Activated CD8-positive, alpha-beta memory T cell treated with anti-CD3 and anti-CD28 coated beads, Interleukin-2, amount 10 ng/mL, durations not matched to agents 7 days and 5 days (primary cell): ENCODE measurements at places on chromosomes 3 and 15.

- no peak for DNase-seq
Observed at GRCh38 chr15:100001405-100001804, 268.2 kb upstream of the LYSMD4 start.

DNA sequence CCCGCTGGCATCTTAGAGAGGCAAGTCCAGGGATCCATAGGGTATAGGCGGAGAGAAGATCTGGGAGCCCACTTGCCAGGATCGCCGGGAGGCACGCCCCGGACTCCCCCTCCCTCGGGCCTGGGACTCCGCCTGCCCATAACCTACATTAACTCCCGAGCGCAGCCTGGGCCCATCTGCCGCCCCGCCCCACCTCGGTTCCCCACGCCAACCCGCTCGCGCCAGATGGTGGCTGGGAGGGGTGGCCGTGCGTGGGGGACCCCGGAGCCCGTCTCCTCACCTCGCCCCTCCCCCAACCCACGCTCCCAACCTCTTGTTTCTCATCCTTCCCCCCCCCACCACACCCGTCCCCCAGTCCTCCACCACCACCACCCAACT, 1.7 kb upstream of the DLL4 start:
- no peak for DNase-seq

DNA sequence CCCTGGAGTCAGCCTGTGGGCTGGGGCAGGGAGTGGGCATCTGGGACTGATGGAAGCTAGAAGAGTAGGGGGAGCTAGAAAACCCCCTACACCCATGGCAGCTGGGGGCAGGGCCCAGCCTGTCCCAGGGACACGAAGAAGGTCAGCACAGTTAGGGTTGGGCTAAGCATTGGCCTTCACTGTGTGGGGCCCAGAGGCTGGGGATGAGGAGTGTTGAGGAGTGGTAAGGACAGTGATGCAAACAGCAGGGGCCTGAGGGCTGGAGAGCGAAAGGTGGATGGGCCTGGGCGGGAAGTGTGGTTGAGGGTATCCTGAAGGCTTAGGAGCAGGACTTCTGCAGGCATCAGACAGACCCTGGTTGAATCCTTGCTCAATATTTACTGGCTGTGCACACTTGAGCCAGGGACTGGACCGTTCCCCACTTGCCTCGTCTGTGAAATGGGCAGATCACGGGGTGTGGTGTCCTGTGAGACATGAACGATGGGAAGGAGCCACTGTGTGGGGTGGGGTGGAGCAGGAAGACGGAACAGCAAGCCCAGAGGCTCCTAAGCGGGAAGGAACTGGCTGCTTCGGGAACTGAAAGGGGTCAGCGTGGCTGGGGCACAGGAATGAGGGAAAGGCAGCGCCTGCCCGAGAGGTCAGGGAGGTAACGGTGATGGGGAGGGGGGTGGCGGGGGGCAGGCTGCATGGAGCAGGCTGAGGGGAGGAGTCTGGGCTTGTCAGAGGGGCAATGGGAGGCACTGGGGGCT, 7.3 kb downstream of the PRKCD start:
- DNase-seq, result no peak

- no peak for DNase-seq
Observed at GRCh38 chr3:31919528-31919927, 61.5 kb downstream of the OSBPL10 start.

GRCh38 chr15:68313501-68314410, 36.2 kb downstream of the FEM1B start:
- DNase-seq, result peak; percentile 27

DNA sequence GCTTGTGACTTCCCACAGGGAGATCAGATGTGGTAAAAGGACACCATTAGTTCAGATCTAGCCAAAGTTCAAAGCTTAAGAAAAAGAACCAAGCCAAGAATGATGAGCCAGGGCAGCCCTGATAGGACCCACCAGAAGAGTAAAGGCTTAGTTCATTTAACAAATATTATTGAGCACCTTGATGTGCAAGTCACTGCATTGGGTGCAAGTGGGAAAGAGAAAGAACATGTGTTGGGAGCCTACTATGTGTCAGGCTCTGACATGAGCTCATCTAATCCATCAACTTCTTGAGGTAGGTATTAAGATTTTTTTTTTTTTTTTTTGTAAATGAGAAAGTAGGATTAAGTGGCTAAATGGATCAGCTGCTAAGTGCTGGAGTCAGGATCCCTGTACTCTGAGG, 53.4 kb upstream of the PIAS1 start:
- no peak for DNase-seq

GRCh38 chr15:42038401-42038800, 17.6 kb upstream of the PLA2G4E start:
- DNase-seq, result no peak

DNA sequence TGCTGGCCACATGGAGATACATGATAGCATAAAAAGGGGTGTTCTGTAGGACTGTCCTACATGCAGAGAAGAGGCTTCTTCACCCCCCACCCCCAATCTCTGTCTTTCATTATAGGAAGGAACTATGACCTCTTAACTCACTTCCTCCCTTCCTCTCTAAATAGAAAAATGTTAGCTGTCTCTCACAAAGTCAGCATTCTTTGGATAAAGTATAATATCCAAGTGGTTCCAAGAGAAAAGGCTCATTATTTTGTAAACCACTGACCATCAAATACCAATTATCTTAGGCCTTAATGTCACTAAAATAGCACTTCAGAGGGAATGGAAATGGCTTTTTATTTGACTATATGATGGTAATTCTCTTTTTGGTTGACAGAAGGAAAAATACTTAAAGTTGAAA, 95.3 kb upstream of the SLC2A2 start:
- no peak for DNase-seq

DNA sequence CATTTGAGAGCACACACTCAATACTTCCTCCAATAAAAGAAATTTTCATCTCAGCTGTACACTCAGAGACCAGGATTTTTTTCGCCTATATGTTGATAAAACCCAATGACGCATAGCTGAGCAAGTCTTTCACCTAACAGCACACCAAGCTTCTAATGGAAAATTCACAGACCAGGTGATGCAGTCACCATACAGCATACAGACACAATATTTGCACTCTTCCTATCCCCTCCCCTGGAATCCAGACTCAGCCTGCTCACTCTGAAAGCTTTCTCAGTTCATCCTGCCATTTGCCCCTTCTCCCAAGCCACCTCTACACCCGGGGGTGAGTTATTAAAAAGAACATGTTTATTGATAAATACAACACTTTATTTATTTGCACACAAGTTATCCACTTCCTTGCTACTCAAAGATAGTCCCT, 1.7 kb downstream of the TBC1D5 start:
- DNase-seq, result no peak

DNA sequence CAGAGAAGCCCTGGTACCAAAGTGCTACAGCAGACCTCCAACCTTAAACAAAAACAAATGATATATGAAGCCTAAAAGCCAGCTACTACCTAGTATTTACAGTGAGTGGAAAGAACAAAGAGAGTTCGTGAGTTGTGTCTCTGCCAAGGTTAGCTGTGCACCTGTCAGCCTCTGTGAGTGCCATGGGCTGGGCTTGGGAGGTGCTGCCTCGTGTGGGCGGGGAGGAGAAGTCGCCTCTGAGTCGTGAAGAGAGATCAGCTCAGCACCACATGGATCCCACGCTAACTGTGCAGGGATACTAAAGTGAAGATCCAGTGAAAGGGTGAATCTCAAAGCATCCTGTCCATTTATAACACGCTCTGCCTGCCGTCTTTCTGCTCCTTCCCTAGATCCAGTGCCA, 101.9 kb downstream of the CHDH start:
- DNase-seq, result no peak

- no peak for DNase-seq
Observed at GRCh38 chr3:171566803-171567422, 106.7 kb upstream of the TNIK start.

DNA sequence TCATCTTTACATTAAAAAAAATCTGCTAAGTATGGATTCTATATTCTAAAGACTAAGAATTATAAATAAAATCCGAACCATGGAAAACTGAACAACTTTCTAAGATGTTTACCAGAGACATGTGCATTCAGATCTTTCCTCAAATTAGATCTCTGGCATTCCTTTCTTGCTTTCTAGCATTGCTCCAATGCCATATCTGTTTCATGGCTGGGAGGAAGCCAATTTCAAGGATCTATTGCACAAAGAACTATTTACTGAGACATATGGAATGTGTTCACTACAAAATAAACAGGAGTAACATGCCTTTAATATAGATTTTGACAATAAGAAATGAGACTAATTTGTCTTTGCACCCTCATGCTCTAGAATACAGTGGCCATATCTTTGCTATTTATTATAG, 45.1 kb upstream of the NANOGP8 start:
- DNase-seq, result no peak

DNA sequence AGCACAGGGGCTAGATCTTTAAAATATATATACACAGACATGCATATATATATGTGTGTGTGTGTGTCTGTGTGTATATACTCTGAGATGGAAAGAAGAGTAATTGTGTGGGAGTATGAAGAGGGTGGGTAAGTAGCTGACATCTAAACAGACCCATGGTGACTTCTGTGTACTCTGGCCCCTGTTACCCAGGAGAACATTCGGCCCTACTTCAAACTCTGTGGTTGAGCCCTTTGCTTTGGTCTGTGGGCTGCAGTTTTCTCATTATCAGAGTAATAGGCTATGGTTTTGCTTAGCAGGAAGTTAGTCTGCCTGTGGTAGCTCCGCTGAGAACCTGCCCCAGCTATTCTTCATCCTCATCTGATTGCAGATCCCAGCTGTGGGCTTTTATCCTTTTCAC, 141.4 kb downstream of the RBPMS2 start:
- peak; percentile 89 for DNase-seq

GRCh38 chr3:42600958-42601675, 631 bp downstream of the NKTR start:
- DNase-seq, result peak; percentile 80

GRCh38 chr3:149623824-149624223, 34.0 kb downstream of the WWTR1 start:
- no peak for DNase-seq

DNA sequence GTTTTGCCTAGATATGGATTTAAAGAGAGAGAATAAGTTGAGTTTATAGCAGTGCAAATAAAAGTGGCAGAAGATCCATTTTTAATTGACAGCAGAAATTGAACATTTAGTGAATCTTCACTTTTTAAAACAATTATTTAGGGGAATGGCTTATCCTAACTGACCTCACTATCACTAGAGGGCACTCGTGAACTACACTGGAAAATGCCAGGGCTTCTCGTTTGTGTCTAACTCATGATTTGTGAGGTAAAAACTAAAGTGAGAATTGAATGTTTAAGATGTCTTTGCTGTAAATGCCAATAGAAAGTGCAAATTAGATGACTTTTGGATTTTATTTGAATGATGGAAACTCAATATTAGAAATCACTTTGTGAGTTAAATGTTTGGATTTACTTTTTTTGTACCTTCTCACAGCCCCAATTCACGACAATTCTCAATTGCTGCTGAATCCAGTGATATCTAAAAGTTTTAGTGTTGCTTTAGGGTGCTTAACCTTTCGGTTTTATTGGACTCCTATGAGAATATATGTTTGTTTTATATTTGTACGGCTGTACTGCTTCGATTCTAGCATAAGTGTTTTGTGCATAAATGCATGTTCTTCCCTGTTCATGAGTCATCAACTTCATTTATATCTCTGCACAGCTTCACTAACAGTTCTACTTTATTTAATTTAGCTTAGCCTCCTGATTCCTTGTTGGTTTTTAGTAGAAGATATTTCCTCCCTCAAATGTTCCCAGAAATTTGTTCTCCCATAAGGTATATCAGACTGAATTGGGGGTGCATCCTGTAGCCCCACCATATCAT, 462.1 kb downstream of the MFSD1 start:
- no peak for DNase-seq

- no peak for DNase-seq
Observed at GRCh38 chr3:11128682-11129632, 25.3 kb upstream of the HRH1 start.

- no peak for DNase-seq
Observed at GRCh38 chr3:24588629-24589512, 94.2 kb upstream of the THRB start.

- no peak for DNase-seq
Observed at GRCh38 chr3:97952280-97952679, 20.0 kb downstream of the RIOX2 start.

DNA sequence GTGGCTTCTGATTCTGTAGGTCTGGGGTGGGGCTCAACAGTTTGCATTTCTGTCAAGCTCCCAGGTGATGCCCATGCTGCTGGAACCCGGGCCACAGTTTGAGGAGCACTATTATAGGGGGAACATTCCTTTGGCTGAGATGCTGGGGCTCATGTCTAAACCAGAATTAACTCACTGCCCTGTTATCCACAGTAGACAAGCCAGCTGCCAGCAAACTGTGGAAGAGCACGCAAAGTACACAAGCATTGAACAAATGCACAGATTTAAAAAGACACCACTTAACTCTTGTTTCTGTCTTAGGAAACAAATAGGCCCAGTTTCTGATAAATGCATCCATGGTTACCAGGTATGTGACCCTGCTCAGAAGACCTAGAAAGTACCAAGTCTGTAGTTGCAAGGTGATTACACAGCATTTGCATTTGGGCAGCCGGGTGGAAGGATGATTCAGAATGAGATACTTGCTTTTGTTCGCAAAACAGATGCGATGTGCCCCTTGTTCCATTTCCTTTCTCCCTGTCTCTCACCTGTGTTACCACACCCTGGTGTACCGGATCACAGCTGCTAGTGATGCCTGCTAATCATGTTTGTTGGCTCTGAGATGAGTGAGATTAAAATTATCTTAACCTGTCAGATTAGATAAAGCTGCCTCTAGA, 12.4 kb downstream of the GYG1 start:
- DNase-seq, result peak; percentile 71
